ENCODE measurements at places on chromosomes 5 and 9.

DNA sequence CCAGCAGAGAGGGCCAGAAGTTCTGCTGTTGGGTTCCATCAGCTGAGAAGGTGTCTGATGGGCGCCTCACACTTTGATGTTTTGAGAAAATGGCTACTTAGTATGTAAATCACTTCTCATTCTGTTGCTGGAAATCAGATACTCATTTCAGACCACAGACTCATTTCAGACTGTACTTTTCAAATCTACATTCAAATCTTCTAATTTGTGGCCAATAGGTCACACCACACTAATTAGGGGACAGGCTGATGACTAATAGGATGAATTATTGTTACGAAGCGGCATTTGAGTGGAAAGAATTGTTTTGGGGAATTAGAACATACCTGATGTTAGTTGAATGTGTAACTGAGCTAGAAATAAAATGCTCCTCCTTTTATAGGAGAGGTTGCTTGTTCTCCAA is 13.2 kb downstream of the MTAP start:
- no peak for DNase-seq

GRCh38 chr5:131392466-131393095 is 128.7 kb downstream of the CDC42SE2 start:
- no peak for DNase-seq

- no peak for DNase-seq
Observed at GRCh38 chr9:134358662-134359319, 32.5 kb downstream of the RXRA start.

- DNase-seq, result no peak
Observed at GRCh38 chr9:79054500-79054899, 517.3 kb upstream of the TLE4 start.

DNA sequence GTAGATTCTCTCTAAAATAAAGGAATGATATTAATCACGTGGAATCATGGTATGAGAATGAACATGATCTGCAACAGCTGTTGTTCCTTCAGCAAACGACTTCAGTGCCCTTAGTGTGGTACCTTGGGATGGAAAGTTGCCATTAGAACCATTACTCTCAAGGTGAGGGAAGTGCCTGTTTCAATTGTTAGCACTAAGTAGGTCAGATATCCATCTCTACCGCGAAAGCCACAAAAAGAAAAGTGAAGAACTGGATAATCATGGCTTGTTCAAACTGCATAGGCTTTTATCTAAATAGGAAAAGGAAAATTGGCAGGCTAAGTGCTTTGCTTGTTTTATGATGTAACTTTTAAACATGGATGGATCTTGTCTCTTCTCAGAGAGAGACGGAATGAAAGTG is 380.7 kb downstream of the MRPS30 start:
- DNase-seq, result no peak

GRCh38 chr9:131856105-131856504 is 116.2 kb upstream of the RAPGEF1 start:
- no peak for DNase-seq

- no peak for DNase-seq
Observed at GRCh38 chr9:5493679-5494511, 16.4 kb upstream of the PDCD1LG2 start.

DNA sequence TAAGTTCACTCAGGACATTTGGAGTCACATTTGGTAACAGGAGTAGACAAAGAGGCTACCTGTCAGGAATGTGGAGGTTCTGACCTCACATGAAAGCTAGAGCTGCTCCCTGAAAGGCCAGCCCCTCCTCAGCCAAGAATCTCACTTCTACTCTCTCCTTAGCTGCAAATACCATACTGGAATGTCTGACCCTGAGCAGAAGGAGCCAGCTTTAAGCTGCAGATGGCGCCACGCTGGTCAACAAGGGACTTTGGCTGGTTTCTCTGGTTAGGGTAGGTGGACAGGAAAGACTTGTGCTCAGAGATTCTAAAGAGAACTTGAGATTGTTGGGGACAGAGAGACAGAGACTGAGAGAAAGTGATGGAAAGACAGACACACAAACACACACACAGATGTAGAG is 21.9 kb downstream of the ASTN2 start:
- no peak for DNase-seq

DNA sequence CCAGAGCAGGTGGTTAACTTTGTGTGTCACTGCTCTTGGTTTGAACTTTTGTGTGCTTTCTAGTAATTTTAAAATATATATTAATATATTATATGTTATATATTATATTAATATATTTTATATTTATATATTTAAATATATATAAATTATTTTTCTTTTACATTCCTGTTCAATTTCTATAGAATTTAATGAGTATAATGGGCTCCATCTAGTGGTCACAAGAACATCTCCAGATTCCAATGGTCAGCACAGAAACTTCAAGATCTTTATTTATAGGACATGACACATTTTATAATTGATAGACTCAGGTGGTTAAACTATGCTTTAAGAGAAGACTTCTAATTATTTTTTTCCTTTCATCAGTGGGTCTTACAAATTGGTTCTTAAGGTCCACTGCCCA is 39.1 kb downstream of the COL23A1 start:
- DNase-seq, result no peak

DNA sequence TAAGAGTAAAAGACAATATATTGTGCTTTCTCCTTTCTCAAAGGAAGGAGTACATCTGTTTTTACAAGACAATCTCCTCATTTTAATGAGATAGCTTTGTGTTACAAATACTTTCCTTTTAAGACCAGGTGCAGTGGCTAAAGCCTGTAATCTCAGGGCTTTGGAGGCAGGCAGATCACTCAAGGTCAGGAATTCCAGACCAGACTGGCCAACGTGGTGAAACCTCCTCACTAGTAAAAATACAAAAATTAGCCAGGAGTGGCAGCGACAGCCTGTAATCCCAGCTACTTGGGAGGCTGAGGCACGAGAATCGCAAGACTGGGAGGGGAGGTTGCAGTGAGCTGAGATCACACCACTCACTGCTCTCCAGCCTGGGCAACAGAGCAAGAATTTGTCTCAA is 11.8 kb downstream of the TMEM161B start:
- DNase-seq, result no peak

DNA sequence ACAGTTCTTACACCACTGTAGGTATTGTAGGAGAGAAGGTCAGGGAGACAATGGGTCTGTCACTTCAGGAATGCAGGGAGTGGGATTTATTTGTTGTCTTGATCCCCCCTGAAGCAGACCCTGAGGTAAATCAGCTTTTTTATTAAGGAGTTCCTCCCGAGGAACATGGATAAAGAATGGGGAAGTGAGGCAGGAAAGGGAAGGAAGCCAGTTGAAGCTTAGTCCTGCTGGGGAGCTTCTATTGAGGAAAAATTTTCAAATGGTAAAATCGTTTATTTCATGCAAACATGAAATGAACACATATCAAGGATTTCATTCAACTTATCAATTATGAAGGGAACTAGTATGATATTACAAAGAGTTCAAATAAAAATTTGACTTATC is 318.6 kb upstream of the PIK3R1 start:
- DNase-seq, result no peak

DNA sequence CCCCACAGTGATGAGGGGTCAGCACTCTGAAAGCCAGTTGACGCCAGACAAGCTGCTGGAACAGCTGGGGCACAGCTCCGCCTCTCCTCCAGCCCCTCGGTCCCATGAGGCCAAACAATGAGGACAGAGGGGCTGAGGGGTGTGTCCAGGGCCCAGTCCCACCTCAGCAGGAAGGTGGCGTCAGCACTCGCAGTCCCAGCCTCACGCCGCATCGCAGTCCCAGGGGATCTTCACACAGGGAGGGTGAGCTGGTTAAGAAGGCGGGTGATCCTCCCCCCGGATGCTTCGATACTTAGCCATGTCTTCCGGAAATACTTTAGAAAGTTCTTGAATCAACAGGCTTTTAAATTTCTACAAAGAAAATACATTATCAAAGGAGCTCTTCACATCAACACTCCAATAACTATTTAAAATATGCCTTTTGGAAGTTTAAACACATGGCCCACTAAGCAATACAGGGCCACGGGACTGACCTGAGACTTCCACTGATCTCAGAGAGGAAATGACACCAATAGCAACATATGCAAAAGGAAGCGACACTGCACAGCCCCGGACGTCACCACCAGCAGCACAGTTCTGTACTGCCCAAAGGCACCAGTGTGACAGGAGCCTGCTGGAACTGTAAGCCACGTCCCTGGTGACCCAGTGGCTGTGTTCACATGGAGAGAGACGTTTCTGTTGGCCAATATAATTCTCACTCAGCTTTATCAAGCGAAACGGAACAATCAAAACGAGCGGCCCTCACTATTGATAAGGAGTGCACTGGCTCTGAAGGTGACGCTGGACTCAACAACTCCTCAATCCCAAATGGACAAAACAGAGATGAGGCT is 5.9 kb downstream of the MED10 start:
- no peak for DNase-seq

- DNase-seq, result no peak
Observed at GRCh38 chr9:38419181-38419580, 5.1 kb downstream of the IGFBPL1 start.
